HuH-7.5 (cell line): ENCODE measurements at places on chromosomes 11 and 22.

DNA sequence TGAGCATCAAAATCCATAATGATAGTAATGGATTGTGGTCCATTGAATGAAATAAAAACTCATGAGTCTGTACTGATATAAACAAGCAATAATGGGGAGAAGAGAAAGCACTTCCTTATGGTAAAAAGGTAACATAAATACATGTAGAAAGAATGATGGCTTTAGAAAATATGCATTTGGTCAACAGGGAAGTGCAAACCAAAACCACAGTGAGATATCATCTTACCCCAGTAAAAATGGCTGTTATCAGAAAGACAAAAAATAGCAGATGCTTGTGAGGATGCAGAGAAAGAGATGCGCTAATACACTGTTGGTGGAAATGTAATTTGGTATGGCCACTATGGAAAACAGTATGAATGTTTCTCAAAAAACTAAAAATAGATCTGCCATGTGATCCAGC, 6.9 kb upstream of the MMP20 start:
- DNase-seq: no peak

GRCh38 chr11:66227700-66228099, 40.7 kb upstream of the RAB1B start:
- DNase-seq: no peak

GRCh38 chr22:27019827-27020226, 362.4 kb downstream of the MIAT start:
- no peak for DNase-seq

DNA sequence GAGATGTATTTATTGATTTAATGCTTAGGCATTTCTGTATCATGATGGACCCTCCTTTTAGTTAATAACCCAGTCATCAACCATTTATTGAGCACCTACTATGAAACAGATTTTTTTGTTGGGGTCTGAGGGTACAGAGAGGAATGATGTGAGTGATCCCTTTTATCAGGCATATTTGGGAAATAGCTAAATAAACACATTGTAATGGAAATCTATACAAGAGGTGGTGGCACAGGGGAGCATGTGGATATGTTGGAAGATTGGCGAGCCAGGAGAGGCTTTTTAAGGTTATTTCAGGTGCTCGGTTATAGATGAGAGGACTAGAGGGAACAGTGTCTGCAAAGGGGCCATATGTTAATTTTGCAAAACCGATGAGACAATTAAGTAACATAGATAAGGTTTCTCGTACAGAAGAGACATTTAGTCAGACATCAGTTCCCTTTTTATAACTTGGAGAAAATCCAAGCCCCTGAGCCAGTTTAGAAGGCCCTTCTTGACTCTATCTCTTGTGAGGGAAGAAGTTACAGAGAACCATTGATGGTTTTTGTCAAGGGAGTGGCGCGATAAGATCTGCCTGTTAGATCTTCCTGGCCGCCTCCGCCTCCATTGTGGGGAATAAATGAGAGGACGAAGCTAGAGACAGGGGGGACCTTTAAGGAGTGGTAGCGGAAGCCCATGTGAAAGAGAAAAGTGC, 2.0 kb downstream of the ATXN10 start:
- no peak for DNase-seq

GRCh38 chr11:12174477-12175143, 64.2 kb downstream of the MICAL2 start:
- DNase-seq: no peak

GRCh38 chr11:134052395-134052987, 16.4 kb upstream of the JAM3 start:
- no peak for DNase-seq

DNA sequence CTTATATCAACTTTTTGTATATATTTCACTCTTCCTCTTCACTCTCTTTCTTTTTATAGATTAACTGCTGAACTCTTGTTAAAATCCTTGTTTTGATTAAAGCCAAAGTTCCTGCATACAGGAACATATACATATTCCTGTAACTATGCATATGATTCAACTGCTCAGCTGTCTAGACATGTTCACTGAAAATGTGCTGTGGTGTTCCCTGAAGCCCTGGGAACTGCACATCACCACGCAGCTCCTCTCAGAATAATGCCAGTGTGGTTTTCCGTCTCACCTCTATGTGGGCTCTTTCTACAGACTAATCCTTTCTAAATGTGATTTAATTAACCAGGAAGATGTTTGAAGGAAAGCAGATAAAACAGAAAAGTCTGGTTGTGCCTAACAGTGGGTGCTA, 25.6 kb upstream of the MMP12 start:
- no peak for DNase-seq

GRCh38 chr22:44702479-44703198, 635 bp downstream of the PRR5 start:
- no peak for DNase-seq

DNA sequence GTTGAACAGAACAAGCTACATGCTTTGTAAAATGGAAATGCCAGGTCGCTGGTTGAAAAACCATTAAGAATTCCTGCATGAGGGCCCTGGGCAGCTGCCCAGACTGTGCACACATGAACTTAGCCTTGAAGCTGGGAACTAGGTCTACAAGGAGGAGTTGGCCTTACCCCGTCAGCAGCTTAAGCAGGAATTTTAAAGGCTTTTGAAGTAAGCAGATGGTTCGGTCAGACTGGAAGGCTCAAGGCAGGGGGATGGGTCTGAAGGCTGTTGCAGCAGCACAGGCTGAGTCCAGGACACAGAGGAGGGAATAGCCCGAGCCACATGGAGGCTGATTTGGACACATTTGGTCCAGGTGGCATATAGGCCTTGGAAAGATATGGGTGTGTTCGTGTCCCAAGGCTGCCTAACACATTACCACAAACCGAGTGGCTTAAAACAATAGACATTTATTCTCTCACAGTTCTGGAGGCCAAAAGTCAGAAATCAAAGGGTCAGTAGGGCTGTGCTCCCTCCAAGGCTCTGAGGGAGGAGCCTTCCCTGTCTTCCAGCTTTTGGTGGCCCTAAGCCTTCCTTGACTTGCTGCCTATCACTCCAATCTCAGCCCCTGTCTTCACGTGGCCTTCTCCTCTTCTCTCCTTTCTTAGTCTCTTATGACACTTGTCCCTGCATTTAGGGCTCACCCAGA, 11.6 kb downstream of the LIF start:
- no peak for DNase-seq
